Kidney (tissue), 22 donors: ENCODE measurements at places on chromosomes 1 and 21. TPM values are rescaled to one million over a fixed set of nuclear protein-coding genes. Genes with fewer than 3 reads are reported as not detected.

DNA sequence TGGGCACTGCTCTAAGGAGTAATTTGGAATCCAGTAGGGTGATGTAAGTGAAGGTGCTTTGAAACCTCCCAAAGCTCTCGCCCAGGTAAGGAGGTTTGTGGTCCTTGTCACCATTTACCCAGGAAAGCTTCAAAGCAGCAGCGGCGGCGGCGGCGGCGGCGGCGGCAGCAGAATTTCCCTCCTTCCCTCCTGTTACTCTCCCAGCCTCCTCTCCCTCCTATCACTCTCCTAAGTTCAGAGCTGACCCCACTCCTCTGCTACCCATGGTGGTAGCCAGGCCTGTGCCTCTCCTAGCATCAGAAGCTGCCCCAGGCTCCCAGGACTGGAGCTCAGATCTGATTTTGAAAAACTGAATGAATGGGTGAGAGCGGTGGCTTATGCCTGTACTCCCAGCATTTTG, 60.7 kb downstream of the ACBD3 start:
- no peak for DNase-seq

DNA sequence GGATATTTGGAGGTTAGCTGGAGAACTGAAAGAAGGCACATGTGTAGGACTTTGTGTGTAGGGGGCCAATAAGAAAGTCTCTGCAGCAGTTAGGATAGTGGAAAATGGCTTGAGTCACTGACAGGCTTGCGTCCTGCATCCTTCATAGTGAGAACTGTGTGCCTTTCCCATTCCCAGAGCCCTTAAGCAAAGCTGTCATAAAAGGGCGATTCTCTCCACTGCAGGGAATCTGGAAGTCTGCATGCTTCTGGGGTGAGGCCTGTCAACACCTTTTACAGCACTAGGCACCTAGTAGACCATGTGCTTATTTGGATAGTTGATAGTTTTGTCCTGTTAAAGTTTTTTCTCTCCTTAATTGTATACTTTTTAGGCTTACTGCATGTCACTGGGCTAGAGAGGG, 39.4 kb upstream of the MACF1 start:
- no peak for DNase-seq

DNA sequence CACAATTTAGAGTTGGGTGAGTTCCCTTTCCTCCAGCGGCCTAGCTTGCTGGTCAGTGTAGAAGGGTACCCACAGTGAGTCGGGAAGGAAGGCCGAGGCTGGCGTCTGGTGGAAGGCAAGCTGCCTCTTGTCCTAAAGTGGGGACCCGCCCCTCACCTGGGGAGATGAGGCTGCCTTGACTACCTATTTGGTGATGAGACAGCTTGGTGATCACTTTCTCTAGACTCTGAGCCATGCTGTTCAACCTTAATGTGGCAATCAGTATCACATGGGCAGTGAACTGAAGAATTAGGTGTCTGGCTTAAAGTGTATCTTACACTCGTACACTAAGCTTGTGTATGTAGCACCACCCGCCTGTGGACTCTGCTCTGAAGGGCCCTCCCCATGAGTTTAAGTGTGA, 100.7 kb downstream of the COLGALT2 start:
- no peak for DNase-seq

The SLC5A3 gene
- 26.0 TPM for total RNA-seq

The ASCL5 gene
- total RNA-seq: not detected

The LAD1 gene
- 72.6 TPM for total RNA-seq

The PM20D1 gene
- total RNA-seq: 0.69 TPM

- DNase-seq: no peak
Observed at GRCh38 chr1:9537863-9538668, 1.2 kb upstream of the SLC25A33 start.

The LCE1E gene
- total RNA-seq: not detected
